ENCODE measurements at places on chromosomes 2 and 18.

DNA sequence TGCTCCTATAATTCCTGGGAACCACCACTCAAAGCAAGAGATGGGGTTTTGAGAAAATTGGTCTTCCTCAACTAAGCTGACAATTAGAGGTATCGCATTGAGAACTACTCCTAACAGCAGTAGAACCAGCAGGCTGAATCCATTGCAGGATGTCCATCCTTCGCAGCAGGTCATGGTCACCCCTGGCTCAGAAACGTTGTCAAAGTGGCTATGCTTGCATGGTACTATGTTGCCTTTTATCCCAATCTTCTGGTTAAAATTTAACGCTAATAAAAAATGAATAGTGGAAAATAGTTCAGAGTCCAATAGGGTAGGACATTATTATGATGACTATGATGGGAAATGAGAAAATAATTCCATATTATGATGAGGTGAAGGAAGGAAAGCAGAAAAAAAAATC is at the start of gene TM4SF20:
TM4SF20 (minus strand) TSS at position 212 of the 400 bp plus-strand sequence; CDS start at position 174, 38 bp downstream.
- no peak for DNase-seq

- DNase-seq: no peak
These were observed 72.6 kb upstream of the THUMPD2 start for GRCh38 chr2:39851651-39852110.

GRCh38 chr2:9249020-9249800 is 42.6 kb downstream of the ASAP2 start:
- DNase-seq: no peak

- peak; percentile 14 for DNase-seq
These were observed 83.9 kb downstream of the PDK1 start for GRCh38 chr2:172639823-172640222.

DNA sequence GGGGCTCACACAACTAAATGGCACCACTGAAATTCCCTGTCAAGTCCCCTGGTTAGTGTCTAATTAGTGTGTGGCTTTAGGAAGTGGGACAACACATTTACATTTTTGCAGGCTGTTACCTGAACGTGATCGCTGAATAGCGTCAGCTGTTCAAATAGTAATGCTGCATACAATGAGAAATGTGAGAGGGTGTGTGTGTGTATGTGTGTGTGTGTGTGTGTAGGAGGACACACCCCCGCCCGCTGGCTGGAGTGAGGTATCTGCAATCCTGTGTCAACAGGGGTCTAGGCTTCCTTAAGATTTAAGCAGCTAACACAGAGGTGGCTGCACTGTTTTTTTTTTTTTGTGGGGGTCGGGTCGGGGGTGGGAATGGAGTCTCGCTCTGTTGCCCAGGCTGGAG is 4.8 kb upstream of the LYPD6B start:
- DNase-seq: no peak

GRCh38 chr2:63983986-63984605 is 35.1 kb downstream of the VPS54 start:
- no peak for DNase-seq

DNA sequence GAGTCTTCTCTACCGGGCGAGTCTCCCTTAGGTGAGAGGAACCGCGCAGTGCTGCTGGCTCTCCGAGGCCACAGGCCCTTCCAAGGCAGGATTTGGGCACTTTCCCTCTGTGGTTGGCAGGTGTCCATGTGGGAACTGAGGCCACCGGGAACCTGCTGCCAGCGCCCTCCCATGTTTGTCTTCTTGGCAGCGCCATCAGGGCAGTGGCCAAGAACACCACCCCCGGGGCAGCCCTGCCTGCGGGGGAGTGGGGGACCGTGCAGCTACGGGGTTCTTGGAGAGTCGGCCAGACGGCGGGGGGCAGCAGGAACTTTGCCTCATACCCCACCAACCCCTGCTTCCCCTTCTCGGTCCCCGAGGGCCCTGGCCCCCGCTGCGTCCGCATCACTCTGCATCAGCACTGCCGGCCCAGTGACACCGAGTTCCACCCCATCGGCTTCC is 10.0 kb downstream of the CAPN10 start:
- DNase-seq: peak; percentile 1

DNA sequence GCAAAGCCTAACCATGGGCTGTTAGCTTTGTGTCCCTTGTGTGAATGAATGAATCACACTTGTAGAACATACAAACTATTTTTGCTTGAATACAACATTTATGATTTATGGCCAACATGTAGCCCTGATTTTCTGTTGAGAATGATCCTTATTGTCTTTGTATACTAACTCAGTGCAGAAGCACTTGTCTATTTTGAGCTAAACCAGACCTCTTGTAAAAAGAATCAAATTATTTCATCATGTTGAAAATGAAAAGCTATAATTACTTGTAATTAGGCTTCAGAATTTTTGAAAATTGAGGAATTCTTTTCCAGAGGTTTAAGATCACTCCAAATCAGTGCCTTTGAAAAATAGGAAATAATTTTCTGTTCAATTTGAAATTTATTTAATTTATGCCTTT is 85.9 kb downstream of the ZNF407 start:
- DNase-seq: no peak

GRCh38 chr18:23867006-23867405 is 147.5 kb upstream of the TTC39C start:
- no peak for DNase-seq

DNA sequence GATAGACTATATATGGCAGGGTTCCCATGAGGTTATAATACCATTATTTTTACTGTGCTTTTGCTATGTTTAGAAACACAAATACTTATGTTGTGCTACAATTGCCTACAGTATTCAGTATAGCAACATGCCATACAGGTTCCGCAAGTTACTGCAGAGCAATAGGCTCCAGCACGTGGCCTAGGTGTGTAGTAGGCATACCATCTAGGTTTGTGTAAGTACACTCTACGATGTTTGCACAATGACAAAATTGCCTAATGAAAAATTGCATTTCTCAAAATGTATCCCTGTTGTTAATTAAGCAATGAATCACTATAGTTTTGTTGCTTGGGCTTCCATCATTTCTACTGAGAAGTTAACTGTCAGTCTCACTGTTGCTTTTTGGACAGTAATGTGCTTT is 9.8 kb downstream of the CD302 start:
- no peak for DNase-seq

GRCh38 chr18:35464831-35465279 is 32.9 kb downstream of the INO80C start:
- DNase-seq: no peak

- no peak for DNase-seq
These were observed 66.5 kb downstream of the SETBP1 start for GRCh38 chr18:44747157-44747556.

DNA sequence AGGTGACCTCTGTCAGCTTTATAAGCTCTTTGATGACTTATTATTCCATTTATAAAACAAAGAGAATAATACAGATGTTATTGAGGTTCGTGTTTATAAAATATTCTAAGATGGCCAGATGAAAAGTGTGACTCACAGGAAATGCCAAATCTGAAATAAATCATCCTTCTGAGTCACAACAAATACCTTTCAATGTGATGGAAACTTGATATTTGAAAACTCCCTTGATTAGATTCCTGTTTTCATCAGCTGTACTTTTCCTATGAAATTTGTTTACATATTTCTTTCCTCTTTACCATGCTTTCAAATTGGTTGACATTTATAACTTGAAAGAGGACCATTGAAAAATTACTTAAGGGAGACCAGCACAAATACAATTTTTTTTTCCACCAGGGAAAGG is 30.6 kb upstream of the PPP1R1C start:
- no peak for DNase-seq

GRCh38 chr2:216690456-216690852 is 4.9 kb downstream of the IGFBP5 start:
- no peak for DNase-seq

DNA sequence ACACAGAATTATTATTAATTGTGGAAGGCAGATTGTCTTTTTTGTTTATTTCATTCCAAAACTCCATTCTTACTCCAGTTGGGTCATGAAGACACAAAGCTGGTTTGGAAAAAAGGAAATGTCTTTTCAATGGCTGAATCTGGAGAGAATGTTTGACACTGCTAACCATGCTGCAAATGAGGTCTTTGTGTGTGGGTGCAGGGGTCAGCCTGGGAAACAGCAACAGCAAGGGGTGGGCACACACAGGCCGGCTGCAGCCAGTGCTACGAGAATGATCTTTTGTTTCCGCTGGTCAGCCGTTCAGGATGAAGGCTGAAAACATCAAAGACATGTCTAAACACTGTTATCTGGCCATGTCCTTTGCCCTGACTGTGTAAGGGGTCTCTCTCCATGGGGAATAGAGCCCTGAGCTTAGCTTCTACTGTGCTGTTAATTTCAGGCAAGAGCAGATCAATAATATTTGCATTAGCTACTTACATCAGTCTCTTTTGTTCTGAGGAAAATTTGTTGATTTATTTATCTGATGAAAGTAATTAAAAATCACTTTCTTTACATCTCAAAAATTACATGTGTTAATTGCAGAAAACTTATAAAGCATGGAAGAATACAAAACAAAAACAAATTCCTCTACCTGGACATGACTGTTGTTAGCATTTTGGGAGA is 33.3 kb upstream of the E2F6 start:
- no peak for DNase-seq

DNA sequence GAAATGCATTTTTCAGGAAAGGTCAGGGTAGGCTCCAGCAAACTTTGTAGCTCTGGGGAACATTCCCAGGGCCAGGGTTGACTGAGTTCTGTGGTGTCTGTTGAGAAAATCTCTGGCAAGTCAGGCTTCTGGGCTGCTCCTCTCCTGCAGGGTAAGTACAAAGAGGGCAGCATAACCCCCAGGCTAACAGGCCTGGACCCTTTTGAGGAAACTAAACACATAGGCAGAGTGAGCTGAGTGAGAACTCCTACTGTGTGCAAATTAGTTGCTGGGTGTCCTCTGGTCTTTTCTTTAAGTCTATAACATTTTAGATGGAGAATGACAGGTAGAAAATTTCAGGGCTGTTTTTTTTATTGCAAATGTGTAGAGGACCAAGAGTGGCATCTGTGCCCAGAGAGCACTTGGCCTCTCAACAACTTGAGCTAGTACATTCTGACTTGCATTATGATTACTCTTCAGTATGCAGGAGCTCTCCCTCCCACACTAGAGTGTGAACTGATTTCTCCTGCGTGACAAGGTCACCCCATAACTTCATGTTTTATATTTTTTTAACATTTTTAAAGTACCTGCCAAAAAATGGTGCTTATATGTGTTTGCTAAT is 49.9 kb downstream of the GPR39 start:
- no peak for DNase-seq

DNA sequence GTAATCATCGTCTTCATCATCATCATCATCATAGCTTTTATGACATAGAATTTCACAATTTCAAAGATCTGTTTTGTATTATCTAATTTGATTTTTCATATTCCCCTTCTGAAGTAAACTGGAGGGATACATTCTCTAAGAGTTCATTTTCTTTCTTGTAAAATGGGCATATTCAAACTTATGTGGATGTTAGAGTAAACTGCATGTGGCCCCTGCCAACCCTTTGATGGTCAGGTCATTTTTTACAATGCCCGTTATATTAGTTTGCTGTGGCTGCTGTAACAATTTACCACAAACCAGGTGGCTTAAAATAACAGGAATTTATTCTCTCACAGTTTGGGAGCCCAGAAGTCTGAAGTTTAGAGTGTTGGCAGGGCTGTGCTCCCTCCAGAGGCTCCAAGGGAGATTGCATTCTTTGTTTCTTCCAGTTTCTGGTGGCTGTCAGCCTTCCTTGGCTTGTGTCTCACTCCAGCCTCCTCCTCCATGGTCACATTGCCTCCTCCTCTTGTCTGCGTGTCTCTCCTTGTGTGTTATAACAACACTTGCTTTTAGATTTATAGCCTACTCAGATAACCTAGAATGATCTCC is 127.5 kb upstream of the MMADHC start:
- no peak for DNase-seq

- DNase-seq: no peak
These were observed 48.1 kb downstream of the BCL11A start for GRCh38 chr2:60505240-60505879.

DNA sequence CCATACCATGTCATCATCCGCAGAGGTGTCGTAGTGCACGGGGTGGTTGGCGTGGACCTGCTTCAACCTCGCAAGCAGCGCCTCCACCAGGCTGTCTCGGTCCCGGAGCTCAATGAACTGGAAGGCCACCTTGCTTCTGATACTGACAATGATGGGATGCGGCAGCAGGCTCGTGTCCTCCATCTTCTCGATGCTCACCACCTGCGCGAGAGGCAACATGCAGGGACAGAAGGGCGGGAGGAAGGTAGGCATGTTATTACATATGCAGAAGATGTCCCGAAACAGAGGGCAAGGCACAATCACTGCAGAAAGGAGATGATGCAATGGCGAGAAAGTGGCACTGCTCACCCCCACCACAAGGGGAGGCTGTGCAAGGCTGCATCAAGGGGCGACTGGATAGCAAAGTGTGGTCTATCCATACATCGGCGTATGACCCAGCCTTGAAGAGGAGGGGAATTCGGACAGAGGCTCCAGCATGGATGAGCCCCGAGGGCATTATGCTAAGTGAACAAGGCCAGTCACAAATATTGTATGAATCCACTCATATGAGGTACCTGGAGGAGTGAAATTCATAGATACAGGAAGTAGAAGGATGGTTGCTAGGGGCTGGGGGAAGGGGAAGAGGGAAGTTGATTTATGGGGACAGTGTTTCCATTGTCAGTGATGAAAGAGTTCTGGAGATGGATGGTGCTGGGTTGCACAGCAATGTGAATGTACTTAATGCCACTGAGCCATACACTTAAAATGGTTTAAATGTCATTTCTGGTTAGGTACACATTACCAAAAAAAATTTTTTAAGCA is 36.6 kb downstream of the RPL31 start:
- DNase-seq: peak; percentile 23

- DNase-seq: no peak
These were observed 25.9 kb upstream of the IMPA2 start for GRCh38 chr18:11955239-11956029.

DNA sequence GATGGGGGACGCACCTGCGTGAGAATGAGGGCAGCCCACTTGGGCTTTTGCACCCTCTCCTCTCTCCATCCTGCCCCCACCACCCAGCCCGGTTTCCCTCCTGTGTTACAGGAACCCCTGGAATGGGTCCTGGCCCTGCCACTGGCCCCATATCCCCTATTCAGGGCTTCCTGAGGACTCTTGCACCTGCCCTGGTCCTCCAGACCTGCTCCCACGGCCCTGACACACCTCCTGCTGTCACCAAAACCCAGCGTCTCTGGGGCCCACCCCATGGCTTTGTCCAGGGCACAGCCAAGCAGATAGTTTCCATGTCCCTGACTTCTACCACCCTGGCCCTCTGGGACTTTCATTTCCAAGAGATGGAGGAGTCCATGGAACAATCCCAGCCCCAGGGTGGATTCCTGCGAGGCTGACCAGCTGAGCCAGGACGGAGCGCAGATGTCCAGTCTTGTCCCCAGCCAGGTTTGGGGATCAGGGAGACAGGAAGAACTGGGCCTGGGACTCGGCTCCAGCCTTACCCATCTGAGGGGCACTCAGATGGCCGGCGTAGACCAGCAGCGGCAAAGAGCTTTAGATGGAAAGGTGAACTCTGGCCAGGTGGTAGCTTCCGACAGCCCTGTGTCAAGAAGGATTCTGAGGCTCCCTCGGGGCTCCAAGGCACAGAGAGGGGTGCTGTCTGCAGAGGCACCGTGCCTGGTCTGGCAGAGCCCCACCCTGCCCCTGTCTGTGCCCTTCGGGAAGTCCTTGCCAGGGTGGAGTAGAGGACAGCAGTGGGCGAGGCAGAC is 12.0 kb downstream of the GPR35 start:
- DNase-seq: no peak

- no peak for DNase-seq
These were observed 994.1 kb upstream of the ACVR2A start for GRCh38 chr2:146850746-146851145.

GRCh38 chr2:127080938-127081755 is 25.8 kb downstream of the BIN1 start:
- peak; percentile 73 for DNase-seq

GRCh38 chr18:76195601-76196000 is 299.4 kb downstream of the ZNF516 start:
- DNase-seq: no peak

- DNase-seq: peak; percentile 22
These were observed 60.4 kb upstream of the GAREM1 start for GRCh38 chr18:32530947-32531651.

All from stimulated activated CD4-positive, alpha-beta T cell treated with anti-CD3 and anti-CD28 coated beads, Interleukin-15, amount 100 ng/mL, for 24 hours (primary cell).